ENCODE measurements at places on chromosomes 4 and X.

GRCh38 chr4:166014411-166014810 is 141.4 kb downstream of the TLL1 start:
- no peak for DNase-seq

- no peak for DNase-seq
These were observed 1.0 kb upstream of the GABRG1 start for GRCh38 chr4:46124773-46125413.

GRCh38 chr4:34138385-34138784 is 2105.9 kb downstream of the ARAP2 start:
- DNase-seq, result no peak

DNA sequence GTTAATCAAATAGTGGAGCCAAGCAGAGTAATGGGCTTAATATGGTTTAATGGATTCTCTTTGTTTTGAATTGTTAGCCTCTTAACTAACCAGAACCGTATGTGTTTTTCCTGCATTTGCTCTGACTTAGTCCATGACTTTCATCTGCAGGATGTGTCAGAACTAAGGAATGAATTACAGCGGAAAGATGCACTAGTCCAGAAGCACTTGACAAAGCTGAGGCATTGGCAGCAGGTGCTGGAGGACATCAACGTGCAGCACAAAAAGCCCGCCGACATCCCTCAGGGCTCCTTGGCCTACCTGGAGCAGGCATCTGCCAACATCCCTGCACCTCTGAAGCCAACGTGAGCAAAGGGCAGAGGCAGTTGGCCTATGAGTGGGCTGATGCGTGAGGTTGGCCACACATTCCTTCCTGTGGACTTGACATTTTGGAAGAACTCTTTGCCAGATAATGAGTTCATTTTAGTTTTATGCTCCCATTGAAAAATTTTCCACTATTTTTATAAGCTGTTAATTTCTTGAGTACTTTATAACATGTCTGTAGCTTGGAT is 9.1 kb downstream of the MED28 start:
- DNase-seq, result no peak
